ENCODE measurements at places on chromosomes 2 and 18.

DNA sequence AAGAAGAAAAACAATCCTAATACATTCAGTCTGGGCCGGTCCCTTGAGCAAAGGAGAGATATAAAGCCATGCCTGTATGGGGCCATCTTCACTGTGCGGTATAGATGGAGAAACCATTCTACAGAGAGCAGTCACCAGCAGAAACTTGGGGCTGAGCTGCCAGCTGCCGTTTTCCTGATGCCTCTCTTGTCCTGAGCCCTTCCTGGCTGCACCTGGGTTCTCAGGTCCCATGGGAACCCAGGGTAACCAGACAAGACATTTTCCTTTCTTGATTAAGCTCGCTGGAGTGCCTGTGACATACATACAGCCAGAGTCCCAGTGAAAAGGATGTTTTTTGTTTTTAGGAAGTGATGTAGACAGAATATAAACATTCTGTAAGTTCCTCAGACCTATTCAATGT, 5.3 kb upstream of the METTL21A start:
- H3K27me3 ChIP-seq = no peaks in the 10 kb centered on the region
- no peak for DNase-seq
- H3K4me3 ChIP-seq = no peak overlapping the region
- H3K4me1 ChIP-seq = peaks cover 10% of the 10 kb centered on the region

- H3K36me3 ChIP-seq = peaks cover 3% of the 10 kb centered on the region
- DNase-seq = no peak
- peaks cover 11% of the 10 kb centered on the region for H3K27me3 ChIP-seq
- H3K4me1 ChIP-seq = no peaks in the 10 kb centered on the region
- H3K27ac ChIP-seq = no peak overlapping the region
Measured at GRCh38 chr2:207066791-207067460, 98.8 kb downstream of the KLF7 start.

- H3K36me3 ChIP-seq = no peaks in the 10 kb centered on the region
- DNase-seq = no peak
- H3K27me3 ChIP-seq = peaks cover 36% of the 10 kb centered on the region
- no peaks in the 10 kb centered on the region for H3K4me1 ChIP-seq
Measured at GRCh38 chr2:213247566-213247965, 36.7 kb upstream of the SPAG16 start.

- no peak overlapping the region for H3K27ac ChIP-seq
- no peak for DNase-seq
- peaks cover 56% of the 10 kb centered on the region for H3K27me3 ChIP-seq
- peak overlapping the region; percentile 81 for H3K4me3 ChIP-seq
Measured at GRCh38 chr2:20226152-20226545, 1.2 kb upstream of the SDC1 start.

- H3K4me3 ChIP-seq = no peak overlapping the region
- no peak for DNase-seq
- H3K27me3 ChIP-seq = no peaks in the 10 kb centered on the region
Measured at GRCh38 chr2:215702116-215702902, 266.4 kb upstream of the FN1 start.
